ENCODE measurements at places on chromosomes 13 and 19.

- no peak for DNase-seq
These were observed 835.0 kb upstream of the PCDH20 start for GRCh38 chr13:62250501-62251201.

DNA sequence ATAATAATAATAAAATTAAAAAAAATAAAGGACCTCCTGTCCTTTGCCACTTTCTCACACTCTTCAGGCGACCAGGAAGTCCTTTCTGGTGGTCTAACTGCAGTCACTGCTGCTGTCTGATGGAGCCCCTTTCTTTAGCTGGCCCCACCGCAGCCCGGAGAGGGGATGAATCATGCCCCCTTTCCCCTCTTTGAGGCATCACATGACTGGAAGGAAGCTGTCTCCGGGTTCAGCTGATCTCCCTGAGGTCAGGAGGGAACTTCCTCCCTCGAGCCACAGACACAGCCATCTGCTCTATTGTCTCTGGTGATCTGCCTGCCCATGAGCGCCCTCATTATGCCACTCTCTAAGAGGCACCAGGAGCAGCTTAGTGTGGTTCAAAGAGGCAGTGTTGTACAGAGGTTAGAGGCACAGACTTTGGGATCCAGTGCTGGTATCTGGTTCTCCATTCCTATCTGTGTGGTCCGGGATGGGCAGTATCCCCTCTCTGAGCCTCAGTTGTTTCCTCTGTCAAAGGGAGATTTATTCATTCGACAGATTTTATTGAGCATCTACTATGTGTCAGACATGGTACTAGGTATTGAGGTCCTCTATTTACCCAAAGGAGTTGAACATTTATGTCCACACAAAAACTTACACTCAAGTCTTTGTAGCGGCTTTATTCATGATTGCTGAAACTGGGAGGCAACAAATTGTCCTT, 30.0 kb downstream of the VAV1 start:
- DNase-seq: peak; percentile 78

GRCh38 chr13:51045451-51045850, 65.6 kb downstream of the C13orf42 start:
- DNase-seq: no peak

- no peak for DNase-seq
These were observed 617 bp upstream of the IQCN start for GRCh38 chr19:18274781-18275356.

GRCh38 chr19:31538879-31539278, 189.6 kb upstream of the TSHZ3 start:
- no peak for DNase-seq

DNA sequence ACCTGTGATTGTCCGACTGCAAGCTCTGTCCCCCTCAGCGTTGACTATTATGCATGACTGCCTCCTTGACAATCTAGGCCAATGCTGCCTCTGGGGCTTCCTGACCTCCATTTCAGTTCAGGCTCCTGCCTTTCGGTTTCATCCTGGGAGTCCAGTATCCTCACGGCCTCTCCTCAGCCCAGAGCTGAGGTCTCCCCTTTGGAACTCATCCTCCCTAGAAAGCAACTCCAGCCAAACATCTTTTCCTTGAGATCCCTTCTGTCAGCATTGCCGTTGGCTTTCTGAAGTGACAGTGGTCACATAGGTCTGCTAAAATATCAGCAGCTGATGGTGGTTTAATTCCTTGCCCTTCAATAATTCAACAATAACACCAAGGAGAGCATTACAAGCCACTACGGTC, 519.1 kb upstream of the NBEA start:
- no peak for DNase-seq

GRCh38 chr19:49318296-49318695, 6.7 kb downstream of the SLC6A16 start:
- no peak for DNase-seq

- no peak for DNase-seq
These were observed 56.1 kb upstream of the ZNF835 start for GRCh38 chr19:56727677-56728076.

DNA sequence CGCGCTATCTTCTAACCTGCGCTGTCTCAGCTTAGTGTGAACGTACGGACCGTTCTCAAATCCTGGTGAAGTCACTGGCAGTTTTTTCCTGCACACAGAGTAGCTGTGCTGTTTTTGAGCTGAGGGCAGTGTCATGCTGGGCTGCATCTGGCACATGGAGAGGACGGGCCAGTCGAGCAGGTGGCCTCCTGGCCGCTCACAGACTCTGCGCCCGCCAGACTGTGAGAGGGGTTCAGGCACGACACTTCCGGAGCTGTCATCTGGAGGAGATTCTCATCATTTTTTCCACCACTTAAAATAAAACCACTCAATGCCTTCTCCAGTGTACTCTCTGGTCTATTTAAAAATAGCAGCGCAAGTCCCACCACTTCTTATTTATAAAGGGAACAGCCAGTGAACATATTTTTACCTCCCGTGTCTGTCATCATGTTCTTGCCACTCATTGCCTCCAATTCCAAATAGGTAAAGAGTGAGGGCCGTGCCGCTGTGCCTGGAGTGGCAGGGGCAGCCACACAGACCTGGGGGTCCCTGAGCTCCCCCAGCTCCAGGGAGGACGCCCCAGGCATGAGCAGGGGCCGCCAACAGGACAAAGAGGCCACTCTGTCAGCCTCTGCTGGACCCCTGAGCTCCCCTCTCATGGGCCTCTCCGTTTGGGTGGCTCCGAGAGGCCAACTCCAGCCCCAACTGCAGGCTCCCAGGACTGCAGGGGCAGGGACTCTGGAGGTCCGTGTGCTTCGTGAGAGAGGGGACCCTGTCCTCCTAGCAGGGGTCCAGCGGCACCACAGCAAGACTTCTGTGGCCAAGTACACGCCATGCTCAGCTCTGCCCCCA, 36.9 kb upstream of the GRTP1 start:
- DNase-seq: no peak

GRCh38 chr19:35349614-35350521, 2.2 kb downstream of the FFAR1 start:
- no peak for DNase-seq
